ENCODE measurements at places on chromosomes 5 and 9.

GRCh38 chr5:52702877-52703276 is 84.8 kb upstream of the ITGA1 start:
- no peak for DNase-seq

DNA sequence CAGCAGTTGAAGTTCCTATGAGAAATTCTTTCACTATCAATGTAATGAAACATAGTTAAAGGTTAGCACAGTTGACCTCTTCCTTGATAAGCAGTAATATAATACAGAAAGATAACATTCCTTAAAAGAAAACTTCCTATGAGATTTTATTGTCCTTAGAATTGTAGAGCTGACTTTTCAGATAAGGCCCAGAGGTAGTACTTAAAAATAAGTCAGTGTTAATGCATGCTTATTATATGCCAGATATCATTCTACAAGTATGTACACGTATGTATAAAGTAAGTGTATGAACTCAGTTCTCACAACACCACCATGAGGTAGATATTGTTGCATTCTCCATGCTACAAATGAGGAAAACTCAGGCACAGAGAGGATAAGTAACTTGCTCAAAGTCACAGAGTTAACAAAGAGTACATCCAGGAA is 15.3 kb downstream of the AP3S1 start:
- DNase-seq = no peak

GRCh38 chr9:91378695-91379127 is 17.0 kb upstream of the AUH start:
- DNase-seq = no peak

DNA sequence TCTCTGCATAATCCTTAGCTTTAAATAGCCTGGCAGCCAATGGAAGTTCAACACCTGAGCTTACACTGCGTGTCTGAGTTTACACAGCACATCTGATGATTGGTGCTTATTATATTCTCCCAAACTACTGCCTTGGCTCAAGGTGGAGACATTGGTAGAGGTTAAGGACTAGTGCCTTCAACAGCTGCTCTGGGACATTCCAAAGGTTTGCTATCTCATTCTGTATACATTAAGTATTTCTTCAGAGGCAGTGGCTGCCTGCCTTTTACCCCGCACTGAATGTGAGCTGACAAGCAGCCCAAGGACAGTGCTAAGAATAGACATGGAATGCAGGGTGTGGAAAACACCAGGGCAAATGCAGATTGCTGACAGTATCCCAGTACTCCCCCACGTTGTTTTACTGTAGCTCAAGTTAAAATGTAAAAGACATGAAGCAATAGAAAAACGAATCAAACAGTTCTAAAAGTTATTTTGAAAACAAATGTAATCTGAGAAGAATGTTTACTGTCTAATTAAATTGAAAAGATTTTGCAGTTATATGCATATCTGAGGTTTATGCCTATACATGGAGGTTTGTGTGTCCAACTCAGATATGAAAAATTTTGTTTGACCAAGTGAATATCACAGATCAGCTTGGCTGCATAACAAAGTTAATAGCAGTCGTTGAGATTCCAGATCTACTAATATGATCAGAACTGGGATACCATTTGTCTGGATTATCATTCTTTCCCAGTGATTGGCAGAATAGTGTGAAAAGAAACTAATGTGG is 1.8 kb downstream of the HSPB3 start:
- DNase-seq = no peak

DNA sequence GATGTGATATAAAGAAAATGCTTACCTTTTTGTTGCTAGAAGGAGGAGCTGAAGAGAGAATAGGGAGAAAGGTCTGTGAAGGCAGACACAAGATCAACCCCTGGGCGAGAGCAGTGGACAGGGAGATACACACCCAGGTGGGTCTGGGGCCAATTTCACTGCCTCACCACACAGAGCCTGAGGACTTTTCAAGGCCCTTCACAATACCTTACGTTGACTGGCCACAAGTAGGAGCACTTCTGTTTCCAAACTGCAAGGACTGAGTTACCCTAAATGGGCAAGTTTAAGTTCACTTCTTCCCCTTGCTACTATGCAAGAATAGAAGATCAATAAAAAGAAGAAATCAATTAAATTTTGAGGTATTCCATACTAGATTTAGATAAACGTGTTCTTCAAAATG is 174.5 kb upstream of the SLC12A2 start:
- DNase-seq = no peak

Measured in stimulated activated CD4-positive, alpha-beta T cell treated with anti-CD3 and anti-CD28 coated beads, Interleukin-4, amount 100 ng/mL, for 24 hours (primary cell).